ENCODE measurements at places on chromosomes 13 and 19. TPM values are rescaled to one million over a fixed set of nuclear protein-coding genes. Genes with fewer than 3 reads are reported as not detected.
A peak's percentile ranks its signal among the peaks of the same experiment; 100 is the strongest.

DNA sequence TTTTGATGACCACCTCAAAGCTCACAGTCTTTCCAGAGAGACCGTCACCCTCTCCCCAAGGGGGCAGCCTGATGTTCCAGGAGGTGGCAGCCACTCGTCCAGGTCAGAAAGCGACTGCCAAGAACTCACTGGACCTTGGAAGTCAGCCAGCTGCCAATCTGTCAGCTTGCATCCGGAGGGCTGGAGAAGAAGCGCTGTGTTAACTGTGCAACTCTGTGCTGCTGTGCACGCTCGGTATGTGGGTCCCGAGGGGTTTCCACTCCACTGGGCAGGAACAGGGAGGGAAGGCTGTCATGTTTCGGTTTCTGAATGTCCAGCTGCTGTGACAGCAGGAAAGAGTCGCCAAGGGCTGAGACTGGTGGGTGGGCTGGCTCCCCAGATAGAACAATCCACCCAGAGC lies 89.2 kb downstream of the CACNA1A start:
- no peak for DNase-seq

DNA sequence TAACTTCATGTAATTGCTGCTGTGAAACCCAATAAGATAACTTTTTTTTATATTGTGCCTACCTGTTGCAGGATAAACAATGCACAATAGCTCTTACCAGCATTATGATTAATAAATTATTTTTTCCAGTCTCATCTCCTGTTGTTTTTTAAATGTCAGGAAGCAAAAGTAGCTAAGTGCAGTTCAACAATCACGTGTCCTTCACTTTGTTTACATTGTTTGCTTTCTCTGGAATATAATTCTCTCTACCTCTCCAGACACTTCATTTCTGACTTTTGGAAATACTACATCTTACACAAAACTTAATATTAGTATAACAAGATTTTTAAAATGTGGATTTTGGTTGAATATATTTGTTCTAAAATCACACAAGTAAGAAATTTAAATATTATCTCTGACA lies 1359.4 kb downstream of the SLITRK1 start:
- DNase-seq, result no peak

DNA sequence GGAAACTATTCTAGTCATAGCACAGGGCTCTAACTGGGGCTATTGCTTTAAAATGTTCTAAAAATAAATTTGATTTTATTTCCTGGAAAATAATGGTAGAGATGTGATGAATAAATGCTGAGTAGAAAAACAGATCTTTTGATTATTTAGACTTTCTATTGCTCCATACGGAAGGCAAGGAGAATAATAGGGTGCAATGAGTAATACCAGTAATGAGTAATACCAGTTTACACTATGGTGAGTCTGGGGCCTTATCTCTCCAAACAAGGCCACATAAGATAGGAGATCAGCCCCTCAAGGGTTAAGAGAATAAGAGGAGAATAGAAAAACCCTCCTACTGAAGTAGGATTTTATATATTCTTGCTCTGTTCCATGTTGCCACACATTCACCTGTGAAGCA lies 390.4 kb downstream of the KLF5 start:
- no peak for DNase-seq

- no peak for DNase-seq
Observed at GRCh38 chr19:3073159-3073563, 10.9 kb upstream of the TLE5 start.

GRCh38 chr13:99994638-99995020 lies 13.0 kb downstream of the ZIC2 start:
- DNase-seq, result no peak

Gene NLRP9
- total RNA-seq, result not detected

GRCh38 chr19:29735829-29736228 lies 20.8 kb upstream of the C19orf12 start:
- DNase-seq, result no peak

DNA sequence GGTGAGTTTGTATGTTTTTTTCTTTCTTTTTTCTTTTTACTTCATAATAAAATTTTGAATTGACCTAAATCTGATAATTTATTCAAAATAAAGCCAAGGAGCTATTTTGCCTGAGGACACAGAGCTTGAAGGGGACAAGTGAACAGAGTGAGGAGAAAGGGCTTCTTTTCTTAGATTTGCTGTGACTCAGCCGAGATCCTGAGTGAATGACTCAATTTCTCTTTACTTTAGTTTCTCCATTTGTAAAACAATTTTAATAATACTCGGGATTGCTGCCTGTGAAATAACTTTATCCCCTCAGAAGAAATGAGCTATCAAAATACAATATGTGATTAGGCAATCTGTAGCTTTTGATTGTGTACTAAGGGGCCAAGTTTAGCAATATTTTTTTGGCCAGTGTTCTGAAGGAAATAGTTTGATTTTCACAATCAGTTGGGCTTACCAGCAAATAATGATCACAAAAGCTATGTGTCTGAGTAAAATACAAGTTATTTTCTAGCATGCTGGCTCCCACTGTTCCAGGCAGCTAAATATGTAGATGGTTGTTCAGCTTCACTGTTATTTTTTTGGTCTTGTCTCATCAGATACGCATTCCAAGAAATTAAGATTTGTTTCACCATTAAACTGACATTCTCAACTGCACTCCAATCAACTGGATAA lies 437.5 kb downstream of the FGF9 start:
- no peak for DNase-seq

- no peak for DNase-seq
Observed at GRCh38 chr19:41248895-41249294, 15.3 kb upstream of the HNRNPUL1 start.

GRCh38 chr13:44932171-44932849 lies 57.0 kb downstream of the NUFIP1 start:
- DNase-seq, result no peak

DNA sequence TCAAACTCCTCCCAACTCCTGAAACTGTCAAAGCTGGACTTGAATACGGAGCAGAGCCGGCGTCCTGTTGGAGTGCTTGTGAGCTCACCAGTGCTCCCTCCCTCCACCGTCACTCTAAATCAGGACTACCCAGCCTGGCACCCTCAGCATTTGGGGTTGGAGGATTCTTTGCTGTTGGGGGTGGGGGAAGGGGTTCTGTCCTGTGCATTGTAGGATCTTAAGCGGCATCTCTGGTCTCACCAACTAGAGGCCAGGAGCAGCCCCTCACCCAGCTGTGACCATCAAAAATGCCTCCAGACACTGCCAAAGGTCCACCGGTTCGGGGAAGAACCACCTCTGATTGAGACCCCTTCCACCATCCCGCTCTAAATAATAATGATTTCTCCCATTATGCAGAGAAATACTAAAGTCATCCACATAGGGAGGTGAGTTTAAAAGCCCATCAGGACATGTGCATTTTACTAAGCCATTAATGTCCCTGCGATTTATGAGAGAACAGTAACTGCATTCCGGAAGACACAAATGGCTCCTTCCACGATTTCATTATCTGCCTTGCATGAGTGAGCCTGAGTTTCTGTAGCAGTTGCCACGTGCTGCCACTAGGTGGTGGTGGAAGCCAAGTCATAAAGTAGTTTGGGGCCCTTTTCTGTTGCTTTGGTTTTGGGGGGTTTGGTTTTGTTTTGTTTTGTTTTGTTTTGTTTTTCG lies 16.1 kb upstream of the USP29 start:
- DNase-seq, result peak; percentile 61

Gene FDX2
- 8.1 TPM for total RNA-seq

DNA sequence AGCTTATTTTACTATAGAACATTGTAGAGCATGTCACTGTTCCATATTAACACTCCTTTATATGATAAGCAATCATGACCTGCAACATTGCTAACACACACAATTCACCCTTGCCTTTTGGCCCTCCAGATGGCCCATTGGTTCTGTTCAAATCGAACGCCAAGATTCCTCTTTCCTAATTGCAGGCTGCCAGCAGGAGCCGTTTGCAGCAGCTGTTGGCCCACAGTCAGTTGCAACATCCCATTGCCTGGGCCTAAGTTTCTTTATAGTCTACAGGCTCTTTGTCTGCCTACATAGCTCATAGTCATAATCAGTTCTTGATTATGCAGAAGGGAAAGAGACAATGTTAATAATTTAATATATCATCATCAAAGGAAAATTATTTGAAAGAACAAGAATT lies 37.6 kb downstream of the KCTD12 start:
- no peak for DNase-seq

DNA sequence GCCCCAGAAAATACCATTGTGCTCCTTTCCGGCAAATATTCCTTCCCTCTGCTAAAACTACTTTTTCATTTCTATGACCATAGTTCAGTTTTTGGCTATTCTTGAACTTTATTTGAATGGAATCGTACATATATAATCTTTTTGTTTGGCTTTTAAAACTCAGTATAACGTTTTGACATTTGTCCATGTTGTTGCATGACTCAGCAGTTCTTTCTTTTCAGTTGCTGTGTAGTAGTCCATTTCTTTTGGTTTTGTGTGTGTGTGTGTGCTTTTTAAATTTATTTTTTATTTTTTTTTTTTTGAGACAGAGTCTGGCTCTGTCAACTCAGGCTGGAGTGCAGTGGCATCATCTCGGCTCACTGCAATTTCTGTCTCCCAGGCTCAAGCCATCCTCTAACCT lies 35.0 kb downstream of the ITM2B start:
- no peak for DNase-seq

DNA sequence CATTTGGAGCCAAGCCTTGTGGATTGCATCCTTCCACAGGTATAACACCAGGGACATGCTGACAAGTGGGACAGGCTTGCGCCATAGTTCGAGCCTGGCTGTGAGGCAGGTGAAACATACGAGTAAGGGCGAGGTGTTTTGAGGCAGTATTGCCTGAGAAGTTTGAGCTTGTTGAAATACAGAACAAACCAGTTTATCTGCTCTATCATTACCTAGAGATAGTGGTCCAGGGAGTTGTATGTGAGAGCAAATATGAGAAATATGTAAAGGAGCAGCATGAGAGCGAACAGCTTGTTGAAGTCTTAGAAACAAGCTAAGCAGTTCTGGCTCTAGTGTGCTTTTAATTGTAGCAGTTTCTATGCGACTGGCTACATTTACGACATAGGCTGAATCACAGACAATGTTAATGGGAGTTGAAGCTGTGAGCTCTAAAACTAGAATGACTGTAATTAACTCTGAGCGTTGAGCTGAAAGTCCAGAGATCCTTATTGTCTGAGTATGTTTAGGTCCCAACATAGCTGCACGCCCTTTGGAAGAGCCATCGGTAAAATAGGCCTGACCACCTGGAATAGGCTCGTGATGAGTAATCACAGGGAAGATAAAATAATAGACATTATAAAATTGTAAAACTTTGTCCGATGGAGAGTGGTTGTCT lies 8.2 kb downstream of the ZNF439 start:
- DNase-seq, result no peak

Gene NRTN
- total RNA-seq, result 2.1 TPM

GRCh38 chr19:47813304-47813994 lies 8.3 kb upstream of the CRX start:
- peak; percentile 61 for DNase-seq
